ENCODE measurements at places on chromosomes 5 and 9.

- DNase-seq, result no peak
Observed at GRCh38 chr5:126104951-126105350, 318.3 kb upstream of the GRAMD2B start.

DNA sequence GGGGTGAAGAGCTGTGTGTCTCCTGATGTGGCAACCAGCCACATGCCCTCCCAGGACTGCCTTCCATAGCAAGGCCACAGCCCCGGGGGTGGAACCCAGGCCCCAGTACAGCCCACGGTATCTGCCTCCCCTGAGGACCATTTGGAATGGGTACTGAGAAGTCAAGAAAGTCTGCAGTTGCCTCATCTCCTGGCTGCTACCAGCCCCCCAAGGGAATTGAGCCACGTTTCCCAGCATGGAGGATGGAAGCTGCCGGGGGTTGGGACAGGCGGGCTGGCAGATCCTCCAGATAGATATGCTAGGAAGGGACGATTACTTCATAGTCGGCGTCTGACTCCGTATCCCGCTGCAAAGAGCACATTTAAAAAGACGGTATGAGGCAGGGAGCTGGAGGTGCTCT, 5.5 kb upstream of the DMRT2 start:
- no peak for DNase-seq

- no peak for DNase-seq
Observed at GRCh38 chr5:95969651-95970358, 8.2 kb upstream of the ELL2 start.

- DNase-seq, result no peak
Observed at GRCh38 chr5:7271435-7272084, 124.4 kb upstream of the ADCY2 start.

GRCh38 chr9:32292611-32293010, 91.8 kb upstream of the ACO1 start:
- no peak for DNase-seq

DNA sequence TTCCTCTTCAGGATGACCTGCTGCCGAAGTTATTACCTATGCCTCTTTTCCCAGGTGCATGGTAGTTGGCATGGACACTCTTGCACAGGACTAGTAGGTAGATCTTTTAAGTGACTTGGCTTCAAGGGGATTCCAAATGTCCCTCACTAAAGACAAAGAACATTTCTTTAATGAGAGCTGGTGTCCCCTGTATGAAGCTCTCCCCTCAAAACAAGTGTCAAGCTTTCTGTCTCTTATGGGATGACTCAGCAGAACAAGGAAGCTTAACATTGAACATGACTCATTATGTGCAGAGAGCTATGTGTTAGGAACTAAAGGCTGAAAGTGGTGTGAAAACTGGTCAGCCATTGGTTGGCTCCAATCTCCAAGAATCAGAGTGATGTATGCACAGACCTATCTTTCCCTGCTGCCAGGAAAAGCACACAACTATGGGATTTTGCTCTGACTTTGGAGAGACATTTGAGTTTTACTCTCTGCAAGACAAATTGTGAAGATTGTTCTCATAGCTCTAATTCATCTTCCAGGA, 120.5 kb downstream of the PRDM6 start:
- DNase-seq, result no peak

GRCh38 chr9:93148721-93149120, 14.7 kb upstream of the NINJ1 start:
- no peak for DNase-seq

DNA sequence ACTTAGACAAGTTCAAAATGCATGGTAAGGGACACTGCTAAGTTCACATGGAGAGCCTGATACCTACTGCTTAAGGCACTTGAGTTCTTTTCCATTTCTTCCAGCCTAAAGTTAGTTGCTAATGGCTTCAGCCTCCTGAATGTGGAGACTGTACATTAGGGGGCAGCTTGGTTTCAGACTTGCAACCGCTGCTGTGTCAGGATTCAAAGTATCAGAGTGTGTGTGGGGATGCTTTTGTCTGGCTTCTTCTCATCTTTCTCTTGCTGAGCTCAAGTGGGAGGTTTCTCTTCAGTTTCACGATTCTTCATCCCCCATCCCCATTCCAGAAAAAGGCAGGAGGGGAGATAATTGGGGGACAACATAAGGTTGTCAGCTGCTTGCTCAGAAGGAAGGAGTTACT, 49.4 kb downstream of the ATP10B start:
- DNase-seq, result no peak

DNA sequence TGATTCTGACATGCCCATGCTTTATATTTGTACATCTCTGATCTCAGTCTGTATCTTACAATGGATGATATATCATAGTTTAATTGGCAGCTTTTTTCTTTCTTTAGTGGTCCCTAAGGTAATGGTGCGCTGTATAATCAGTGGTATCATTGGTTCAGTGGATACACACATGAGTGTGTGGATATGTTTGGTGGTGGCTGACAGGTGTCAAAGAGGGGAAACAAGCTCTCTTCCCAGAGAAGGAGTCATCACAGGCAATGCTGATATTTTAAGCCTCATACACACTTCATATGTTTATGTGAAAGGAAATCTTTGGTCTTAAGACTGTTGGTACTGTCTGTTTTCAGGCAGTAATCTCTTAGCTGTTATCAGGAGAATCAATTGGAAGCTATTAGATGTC, 52.1 kb upstream of the KIAA1958 start:
- no peak for DNase-seq

- no peak for DNase-seq
Observed at GRCh38 chr5:66757219-66757833, 161.1 kb downstream of the MAST4 start.

DNA sequence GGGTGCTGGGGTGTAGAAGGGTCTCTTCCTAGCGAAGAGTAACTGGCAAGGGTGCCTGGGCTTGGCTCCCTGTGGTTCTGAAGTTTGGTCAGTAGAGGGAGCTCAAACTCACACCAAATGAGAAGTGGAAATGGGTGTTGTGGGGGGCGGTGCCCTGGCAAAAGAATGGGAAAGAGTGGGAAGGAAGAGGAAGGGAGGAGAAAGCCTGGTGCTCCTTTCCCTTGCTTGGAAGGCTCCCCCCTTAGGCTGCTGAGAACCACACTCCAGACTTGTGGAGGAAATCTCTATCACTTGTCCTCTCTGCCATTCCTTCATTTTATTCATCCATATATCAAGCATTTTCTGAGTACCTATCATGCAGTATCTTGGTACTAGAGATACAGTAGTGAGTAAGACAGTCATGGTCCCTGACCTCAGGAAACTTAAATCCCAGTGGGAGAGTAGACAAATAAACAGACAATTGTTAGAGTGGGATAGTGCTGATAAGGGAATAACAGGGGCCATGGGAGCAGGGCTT, 13.0 kb downstream of the SLC4A9 start:
- no peak for DNase-seq

DNA sequence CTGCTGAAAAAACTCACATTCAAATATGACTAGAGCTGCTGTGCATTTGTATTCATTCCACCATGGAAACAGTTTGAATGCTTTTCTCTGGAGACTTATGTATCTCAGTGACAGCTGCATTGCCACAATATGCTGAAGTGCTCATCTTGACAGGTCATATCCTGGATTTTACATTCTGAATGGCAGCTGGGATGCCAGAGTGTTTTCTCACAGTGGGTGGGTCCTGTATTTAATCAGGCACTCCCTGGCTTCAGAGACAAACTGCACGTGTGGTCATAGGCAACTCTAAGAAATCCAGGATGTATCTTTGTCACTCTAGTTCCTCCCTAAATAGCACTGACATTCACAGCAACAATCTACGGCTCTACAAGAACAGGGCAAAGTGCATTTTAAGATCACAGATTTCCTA, 75.6 kb downstream of the ST8SIA4 start:
- DNase-seq, result no peak

DNA sequence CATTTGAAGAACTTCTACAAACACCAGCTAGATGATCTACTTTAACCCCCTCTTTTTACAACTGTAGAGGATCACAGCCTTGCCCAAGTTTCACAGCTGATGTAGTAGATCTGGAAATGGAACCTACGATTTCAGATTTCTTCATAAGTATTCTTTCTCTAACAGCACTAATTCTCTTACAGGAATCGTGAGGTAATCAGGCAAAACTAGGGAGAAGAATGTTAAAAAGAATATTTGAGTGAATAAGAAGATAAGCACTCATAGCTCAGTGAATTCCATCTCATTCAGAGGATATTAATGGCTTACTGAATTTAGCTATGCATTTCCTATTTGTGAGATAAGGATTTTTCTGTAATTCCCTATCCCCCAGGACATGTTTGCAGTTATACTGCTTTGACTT, 42.1 kb downstream of the NADK2 start:
- no peak for DNase-seq

DNA sequence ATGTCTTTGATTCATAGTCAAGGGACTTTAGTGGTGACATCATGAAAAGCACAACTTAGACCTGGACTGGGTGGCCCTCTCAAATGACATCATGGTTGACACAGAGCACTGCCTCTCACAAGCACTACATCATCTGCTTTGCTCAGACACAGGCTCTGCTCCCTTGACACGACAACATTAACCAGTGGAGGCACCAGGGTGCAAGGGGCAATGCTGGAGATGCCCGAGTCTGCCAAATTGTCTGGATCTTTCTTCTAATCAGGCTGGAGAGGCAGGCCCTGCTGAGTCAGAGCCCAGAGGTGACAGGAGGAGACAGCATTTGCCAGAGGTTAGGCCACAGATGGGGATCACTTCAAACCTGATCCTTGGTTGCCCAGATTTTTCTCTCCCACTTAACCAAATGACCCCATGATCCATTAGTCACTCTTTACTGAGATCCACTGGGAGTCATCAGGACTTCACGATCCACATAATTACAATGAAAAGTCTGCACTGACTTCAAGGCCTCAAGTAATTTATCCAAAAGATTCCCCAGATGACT, 174.4 kb downstream of the SLIT3 start:
- no peak for DNase-seq

- no peak for DNase-seq
Observed at GRCh38 chr5:179595916-179596315, 27.6 kb downstream of the HNRNPH1 start.
